Sciatic nerve (tissue), 2 donors: ENCODE measurements at places on chromosomes 5 and 9. TPM values are rescaled to one million over a fixed set of nuclear protein-coding genes. Genes with fewer than 3 reads are reported as not detected.

The SEMA5A gene
- 109 TPM for total RNA-seq

- DNase-seq: no peak
Observed at GRCh38 chr5:116524966-116525365, 49.7 kb downstream of the SEMA6A start.

- no peak for DNase-seq
Observed at GRCh38 chr9:24090566-24090965, 264.5 kb upstream of the ELAVL2 start.

GRCh38 chr5:93791518-93791972, 50.1 kb upstream of the POU5F2 start:
- no peak for DNase-seq

DNA sequence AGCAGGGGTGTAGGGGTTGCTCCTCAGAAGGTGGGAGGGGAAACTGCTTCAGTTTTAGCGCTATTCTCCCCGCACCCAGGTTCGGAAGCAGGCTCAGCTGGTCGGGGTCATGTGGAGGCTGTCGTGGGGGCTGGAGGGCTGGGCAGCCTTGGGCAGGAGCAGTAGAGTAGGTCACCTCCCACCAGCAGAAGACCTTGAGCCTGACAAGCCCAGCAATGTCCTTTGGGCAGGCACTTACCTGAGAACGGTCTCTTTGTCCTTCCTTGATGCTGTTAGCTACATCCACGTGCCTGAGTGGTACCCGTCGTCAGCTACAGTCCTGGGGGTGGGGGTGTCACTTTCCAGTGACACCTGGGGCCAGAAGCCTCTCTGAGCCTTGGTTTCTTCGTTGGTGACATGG, 20.3 kb downstream of the ENHO start:
- no peak for DNase-seq
